Lung (tissue), 17 donors: ENCODE measurements at places on chromosomes 1 and 21. TPM values are rescaled to one million over a fixed set of nuclear protein-coding genes. Genes with fewer than 3 reads are reported as not detected.
A peak's percentile ranks its signal among the peaks of the same experiment; 100 is the strongest.

GRCh38 chr1:110508028-110508940, 10.7 kb downstream of the KCNA10 start:
- peak; percentile 41 for DNase-seq

DNA sequence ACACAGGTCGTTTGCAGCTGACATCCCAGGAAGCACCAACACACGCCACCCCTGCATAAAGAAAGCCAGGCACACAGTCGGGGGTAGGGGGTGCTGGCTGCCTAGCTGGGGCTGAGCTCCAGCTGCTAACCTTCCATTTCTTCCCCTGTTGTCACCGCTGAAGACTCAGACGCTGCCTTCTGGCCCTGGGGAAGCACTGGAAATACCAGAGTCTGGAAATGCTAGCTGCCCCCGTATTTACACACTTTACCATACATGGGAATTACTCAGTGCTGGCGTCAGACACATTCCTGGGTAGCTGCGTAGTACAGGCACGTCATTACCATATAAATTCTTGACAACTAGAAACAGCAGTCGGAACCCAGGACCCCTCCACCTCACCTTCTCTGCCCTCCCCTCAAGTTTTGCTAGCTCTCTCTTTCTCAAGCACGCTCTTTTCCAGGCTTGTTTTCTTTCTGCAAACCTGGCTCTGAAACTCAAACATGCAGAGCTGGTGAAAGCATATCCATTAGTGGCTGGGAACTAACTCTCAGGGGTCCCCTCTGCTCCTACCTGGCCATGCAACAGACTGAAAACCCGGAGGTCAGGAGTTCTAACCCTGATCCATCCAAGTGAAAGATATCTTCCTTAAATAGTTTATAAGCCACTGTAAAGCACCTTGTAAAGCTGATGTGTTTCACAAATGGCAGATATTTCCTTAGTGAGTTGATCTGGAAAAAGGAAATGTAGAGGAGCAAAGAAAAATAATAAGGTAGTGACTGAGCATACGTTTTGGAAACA, 3.3 kb downstream of the CSRP1 start:
- peak; percentile 87 for DNase-seq

DNA sequence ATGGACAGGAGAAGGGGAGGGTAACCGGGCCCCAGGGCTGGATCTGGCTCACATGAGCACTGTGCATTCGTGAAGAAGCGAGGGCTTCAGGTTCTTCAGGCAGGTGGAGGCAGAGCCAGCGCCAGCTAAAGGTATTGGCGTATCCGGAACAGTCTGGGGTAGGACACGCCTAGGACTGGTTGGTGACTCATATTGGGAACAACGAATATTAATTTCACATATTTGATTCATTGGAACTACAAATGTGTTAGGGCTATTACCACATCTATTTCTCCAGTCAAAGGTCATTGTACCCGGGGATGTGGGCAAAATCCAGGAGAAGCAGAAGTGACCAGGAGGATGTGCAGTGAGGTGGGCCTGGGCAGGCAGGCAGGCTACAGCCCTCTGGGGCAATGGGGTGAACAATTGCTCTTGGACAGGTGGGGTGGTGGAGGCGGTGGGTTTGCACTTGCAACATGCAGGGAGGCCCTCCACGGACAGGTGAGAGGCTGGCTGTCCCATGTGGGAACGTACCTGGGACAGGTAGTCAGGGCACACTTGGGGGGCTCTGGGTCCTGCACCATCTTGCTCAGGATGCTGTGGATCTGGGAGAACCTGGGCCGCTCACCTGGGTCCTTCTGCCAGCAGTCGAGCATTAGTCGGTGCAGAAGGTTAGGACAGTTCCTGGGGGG, 26.7 kb downstream of the CDCA8 start:
- DNase-seq: no peak

DNA sequence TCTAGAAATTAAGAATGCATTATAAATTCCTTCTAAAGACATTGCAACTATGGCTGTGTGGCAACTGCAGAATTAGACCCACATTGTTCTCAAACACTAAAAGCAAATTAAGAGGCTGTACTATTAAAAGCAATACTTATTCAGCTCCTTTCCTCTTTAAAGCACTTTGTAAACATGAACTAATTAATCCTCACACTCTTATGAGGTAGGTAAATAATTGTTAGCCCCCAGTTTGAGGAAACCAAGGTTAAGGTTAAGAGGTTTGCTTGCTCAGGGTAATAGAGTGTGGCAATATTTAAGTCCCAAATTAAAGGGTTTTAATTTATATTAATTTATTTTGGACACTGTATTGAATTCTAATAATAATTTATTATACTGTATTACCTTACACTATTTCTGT, 553.8 kb downstream of the LRRIQ3 start:
- DNase-seq: no peak

DNA sequence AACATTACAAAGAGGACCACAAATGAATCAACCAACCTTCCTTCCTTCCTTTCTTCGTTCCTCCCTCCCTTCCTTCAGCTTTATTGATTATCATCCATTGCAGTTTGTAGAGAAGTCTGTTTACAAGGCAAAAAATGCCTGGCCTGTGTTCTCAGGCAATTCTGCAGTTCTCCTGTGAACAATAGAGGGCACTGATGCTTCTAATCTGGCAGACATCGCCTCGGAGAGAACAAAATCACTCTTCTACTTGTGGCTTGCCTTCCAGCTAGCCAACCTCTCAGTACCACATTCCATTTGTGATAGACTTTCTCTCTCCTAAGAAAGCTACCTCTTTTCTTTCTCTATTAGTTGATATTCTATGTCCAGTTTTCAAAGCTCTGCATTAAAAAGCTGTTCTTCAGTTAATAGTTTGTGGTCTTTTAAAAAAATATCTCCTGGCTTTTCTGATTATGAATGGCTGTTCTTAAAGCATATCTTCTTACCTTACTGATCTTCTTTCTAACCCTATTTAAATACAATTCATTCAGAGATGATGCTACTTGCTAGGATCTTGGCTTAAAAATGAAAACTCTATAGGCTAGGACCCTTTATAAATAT, 26.9 kb upstream of the ESRRG start:
- peak; percentile 42 for DNase-seq

DNA sequence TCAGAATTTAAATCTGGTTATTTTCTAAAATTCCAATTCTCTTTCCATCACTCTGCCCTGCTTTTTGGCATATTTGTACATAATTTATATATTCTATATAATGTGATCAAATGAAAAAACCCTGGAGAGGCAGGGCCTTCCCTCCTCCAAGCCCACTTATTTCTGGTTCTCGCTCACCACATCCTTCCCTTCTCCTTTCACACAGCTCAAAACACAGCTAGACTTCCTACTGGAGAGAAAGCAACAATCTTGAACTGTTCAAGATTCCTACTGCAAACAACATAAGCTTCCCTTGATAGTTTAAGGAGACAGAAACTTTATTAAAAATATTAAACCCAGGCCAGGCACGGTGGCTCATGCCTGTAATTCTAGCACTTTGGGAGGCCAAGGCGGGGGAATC, 7.6 kb upstream of the AIM2 start:
- no peak for DNase-seq

GRCh38 chr1:57986432-57986831, 560.1 kb downstream of the OMA1 start:
- no peak for DNase-seq

DNA sequence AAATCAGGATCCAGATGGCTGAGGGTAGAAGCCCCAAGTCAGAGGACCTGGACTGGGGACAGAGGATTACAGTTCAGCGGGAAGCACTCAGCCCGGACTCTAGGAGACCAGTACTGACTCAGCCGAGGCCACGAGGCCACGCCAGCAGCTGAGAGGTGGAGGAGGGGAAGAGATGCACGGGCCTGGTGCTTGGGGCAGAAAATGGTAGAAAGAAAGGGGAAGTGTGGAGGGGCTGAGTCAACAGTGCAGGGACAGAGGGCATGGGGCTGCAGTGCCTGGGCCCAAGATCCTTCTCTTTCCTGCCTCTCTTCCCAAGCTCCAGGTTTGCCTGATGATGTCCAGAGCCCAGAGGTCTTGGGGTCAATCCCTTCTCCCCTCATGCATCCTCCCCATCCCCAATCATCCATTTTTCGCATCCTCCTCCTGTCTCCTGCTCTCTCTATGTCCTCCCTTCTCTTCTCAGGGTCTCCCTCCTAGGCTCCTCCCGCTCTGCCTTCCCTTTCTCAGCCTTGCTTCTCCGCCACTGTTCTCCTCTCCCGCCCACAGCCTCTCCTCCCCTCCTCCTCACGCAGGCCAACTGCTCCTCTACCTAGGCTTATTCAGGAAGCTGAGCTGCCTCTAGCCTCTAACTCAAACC, 7.7 kb downstream of the ARHGEF2 start:
- no peak for DNase-seq

DNA sequence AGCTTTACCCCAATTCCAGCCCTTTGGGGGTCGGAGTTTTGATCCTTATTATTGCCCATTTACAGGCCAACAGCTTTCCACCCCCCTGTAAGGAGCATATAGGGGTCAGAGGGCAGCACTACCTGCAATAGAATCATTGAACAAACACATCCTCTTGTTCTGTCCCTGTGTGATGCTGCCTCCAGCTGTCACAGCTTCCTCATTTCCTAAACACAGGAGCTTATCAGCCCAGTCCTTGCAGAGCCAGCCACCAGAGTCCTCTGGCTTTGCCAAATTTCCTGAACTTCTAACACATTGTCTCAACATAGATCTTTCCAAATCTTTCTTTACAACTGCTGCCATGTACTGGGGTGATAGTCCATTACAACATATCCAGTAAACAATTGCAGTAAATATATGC, 32.8 kb upstream of the PTBP2 start:
- DNase-seq: peak; percentile 85

DNA sequence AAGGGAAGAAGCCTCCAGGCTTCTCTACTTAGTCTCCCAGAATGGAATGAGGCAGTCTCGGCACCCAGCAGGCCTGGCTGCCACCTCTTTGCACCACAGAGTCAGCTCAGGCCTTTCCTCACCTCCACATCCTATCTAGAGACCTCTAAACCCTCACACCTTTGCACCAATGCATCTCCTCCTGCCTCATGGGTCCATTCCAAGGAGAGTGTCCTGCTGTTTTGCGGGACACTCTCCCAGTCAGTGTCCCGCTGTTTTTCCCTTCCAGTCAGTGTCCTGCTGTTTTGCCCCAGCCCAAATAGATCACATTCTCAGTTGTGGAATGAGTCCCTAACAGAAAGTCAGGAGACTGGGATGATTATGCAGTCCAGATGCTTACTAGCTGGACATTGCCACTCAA, 185.6 kb upstream of the CAMK1G start:
- DNase-seq: no peak

DNA sequence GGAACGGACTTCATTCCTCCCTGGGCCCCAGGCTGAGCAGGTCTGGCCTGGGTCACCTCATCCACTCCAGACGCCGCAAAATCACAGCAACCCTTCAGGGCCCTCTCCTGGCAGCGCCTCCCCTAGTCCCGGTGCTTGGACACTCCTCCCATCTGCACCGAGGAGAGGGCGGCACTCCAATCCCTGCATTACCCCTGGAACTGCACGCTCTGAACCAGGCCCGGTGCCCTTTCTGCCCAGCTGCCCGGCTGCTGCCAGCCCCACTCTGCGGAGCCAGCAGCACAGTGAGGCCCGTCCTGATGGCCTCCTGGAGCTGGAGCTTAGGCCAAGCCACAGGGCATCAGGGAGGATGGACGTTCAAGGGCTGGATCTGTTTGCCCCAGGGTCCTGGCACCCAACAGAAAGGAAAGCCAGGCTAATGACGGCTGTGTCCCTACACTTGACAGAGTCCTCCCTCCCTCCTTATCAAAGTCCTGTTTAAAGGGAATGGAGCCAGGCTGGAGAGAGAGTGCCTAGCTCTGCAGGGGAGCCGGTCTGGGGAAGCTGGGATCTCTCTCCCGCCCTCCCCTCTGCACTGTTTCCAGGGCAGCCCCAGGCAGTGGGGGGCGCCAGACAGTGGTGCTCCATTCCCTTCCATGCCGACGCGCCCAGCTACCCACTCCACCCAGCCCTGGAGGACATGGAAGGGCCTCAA, 12.7 kb downstream of the COL6A2 start:
- peak; percentile 48 for DNase-seq

GRCh38 chr1:48671578-48671977, 105.1 kb downstream of the BEND5 start:
- DNase-seq: no peak

DNA sequence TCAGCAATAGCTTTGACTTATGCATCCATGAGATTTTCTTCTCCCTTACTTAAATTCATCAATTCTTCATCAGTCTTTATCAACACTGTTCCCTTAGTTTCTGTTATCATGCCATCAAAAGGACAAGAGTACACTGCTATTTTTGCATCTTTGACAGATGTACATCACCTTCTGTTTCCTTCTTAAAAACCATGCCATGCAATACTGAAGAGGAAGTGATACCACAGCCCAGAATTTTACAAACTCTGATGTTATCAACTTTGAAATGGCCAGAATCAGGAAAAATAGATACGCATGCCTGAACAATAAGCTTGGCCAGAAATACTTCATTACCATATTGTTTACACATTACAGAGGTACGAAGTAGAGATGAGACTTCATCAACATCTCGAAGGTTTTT, 21.1 kb downstream of the FMO5 start:
- no peak for DNase-seq

- no peak for DNase-seq
These were observed 2.2 kb upstream of the UBAP2L start for GRCh38 chr1:154218545-154218944.

DNA sequence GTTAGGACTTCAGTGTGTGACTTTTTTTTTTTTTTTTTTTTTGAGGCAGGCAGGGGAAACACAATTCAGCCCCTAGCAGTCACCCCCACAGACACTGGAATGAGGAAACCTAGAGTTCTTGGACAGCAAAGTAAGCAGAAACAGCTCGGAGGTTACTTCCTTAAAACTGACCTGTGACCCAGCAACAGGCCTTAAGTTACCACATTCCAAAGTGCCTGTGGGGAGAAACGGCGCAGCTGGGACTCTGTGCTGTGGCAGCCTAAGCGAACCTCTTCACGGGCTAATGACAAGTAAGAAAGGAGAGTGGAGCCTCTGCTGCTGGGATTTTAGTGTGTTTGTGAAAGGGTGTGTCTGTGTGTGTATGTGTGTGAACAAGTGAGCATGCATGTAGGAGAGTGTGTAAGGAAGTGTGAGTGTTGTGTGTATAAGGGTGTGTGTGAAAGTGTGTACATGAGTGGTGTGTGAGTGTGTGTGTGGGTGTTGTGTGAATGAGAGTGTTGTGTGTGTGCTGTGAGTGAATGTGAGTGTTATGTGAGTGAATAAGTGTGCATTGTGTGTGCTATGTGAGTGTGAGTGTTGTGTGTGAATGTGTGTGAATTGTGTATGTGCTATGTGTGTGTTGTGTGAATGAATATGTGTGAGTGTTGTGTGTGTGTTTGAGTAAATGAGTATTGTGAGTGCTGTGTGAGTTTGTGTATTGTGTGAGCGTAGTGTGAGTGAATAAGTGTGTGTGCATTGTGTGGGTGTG, 180.8 kb downstream of the BRINP2 start:
- peak; percentile 94 for DNase-seq

- no peak for DNase-seq
These were observed 101.1 kb downstream of the RHOU start for GRCh38 chr1:228836427-228836826.

Gene SUSD4
- total RNA-seq: 6.5 TPM

Gene ETV3L
- total RNA-seq: not detected

Gene NBPF10
- 3.1 TPM for total RNA-seq

Gene RHD
- total RNA-seq: not detected

Gene H6PD
- total RNA-seq: 59.8 TPM

Gene PRDM16
- total RNA-seq: 36.5 TPM
